KG1 (cell line): ENCODE measurements at places on chromosomes 1 and 21.

GRCh38 chr1:24085546-24085945 lies 26.4 kb downstream of the MYOM3 start:
- no peak for DNase-seq

GRCh38 chr1:182634306-182635072 lies 30.3 kb upstream of the RGS16 start:
- no peak for DNase-seq

DNA sequence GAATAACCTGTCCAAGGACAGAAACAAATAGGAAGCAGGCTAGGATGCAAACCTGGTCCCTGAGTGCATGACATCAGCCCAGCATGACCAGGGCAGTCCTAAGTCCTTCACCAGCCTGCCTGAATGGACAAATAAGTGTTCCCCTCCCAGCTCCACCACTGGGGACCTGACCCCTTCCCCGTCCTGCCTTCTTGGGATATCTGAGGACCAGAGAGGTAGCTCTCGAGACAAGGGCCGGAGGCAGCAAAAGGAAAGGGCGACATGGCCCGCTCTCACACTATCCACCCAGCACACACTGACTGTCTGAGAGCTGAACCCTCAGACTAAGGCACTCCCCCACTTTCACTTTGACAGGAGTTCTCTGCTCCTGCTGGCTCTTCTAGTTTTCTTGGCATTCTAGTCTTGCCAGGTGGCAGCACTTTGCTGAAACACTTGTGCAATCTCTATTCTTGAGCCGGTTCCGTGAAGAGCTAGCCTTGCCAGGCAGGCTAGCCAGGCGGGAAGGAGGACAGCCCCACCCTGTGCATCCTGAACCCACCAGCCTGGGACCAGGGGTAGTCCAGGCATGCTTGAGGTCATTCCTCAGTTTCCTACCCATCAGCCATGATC lies 251.1 kb upstream of the RAB4A start:
- no peak for DNase-seq

- DNase-seq = no peak
Observed at GRCh38 chr1:160975026-160975425, 20.4 kb upstream of the ITLN2 start.

- no peak for DNase-seq
Observed at GRCh38 chr1:9589719-9590157, 1.0 kb downstream of the TMEM201 start.

DNA sequence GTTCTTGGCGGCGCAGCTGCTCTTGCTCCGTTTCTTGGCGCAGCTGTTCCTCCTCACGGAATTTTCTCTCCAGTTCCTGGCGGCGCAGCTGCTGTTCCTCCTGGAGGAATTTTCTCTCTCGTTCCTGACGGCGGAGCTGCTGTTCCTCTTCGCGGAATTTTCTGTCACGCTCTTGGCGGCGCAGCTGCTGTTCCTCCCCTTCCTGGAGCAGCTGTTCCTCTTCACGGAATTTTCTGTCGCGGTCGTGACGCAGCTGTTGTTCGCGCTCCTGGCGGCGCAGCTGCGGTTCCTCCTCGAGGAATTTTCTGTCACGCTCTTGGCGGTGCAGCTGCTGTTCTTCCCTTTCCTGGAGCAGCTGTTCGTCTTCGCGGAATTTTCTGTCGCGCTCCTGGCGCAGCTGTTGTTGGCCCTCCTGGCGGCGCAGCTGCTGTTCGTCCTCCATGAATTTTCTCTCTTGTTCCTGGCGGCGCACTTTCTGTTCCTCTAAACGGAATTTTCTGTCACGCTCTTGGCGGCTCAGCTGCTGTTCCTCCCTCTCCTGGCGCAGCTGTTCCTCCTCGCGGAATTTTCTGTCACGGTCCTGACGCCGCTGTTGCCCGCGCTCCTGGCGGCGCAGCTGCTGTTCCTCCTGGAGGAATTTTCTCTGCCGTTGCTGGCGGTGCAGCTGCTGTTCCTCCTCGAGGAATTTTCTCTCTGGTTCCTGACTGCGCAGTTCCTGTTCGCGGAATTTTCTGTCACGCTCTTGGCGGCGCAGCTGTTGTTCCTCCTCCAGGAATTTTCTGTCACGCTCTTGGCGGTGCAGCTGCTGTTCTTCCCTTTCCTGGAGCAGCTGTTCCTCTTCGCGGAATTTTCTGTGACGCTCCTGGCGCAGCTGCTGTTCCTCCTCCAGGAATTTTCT lies 7.0 kb downstream of the TCHH start:
- DNase-seq = no peak

- DNase-seq = no peak
Observed at GRCh38 chr1:204621396-204621795, 64.1 kb downstream of the LRRN2 start.

DNA sequence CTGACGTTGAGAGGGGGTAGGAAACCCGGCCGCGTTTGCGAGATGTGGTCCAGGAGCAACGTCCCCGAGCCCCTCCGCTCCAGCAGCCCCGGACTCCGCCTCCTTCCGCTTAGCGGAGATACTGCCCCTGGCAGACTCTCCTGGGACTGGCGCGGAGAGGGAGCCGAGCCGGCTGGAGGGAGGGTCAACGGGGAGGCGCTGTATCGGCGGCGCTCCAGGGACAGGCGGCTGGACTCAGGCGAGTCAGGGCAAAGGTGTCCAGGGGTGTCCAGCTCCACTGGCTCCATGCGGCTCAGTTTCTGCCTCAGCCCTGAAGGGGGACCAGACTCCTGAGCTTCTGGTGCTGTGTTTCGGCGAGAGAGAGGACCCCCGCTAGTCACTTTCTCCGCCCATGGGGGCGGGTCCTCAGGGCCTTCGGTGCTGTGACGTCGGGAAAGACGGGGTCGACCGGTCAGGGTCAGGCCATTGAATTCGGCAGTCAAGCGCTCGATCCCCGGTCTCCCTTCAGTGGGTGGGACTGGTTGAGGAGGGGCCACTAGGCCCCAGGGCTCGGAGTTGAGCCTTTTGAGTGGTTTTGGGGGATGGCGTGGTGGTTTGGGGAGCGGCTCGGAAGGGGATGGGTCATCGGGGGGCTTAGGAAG lies 2.8 kb upstream of the LIX1L start:
- DNase-seq = no peak

DNA sequence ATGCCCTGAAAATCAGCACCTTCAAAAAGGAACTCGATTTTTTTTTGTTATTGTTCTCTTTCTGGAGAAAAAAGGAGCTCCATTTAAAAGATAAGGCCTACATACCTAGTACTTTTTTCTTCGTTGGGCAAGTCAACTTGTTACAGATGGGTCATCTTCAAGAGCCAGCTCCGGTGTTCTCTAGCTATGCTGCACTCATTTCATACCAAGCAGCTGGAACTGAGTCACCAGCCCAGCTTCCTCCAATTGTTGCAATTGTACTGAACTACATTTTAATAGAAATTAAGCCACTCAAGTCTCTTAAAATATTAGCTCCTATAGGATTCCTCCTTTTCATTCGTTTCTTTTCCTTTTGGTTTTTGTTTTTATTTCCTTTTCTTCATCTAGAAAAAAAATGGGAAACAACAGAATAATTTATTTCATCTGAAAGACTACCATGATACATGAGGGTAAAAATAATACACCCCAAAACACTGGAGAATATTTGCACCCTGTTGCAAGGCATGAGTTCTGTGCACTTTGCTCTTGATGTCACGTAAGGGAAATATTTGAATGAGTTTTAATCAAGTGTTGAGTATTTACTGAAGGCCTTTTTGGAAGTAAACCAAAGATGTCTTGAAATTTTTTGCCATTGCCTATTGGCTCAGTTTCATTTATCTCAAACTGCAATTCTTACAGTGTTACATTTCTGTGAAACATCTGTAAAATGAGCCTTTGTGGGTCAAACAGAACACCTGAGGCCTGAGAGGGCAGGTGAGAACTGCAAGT lies 60.5 kb downstream of the CLIC4 start:
- no peak for DNase-seq

DNA sequence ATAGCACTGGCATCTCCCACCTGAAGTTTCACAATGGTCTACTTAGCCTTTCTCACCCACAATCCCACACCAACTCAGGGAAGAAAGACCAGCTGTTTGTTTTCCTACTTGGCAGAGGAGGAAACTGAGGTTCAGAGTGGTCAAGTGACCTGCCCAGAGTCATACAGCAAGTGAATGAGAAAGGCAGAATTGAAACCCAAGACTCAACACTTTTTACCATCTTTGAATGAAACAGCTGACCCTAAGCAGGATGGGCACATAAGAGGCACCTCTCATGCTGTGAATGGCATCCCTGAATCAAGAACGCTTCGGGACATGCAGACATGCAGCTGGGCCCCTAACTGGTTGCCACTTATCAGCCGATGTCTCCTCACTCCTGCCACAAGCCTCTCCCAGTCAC lies 193.8 kb downstream of the HIVEP3 start:
- DNase-seq = no peak

DNA sequence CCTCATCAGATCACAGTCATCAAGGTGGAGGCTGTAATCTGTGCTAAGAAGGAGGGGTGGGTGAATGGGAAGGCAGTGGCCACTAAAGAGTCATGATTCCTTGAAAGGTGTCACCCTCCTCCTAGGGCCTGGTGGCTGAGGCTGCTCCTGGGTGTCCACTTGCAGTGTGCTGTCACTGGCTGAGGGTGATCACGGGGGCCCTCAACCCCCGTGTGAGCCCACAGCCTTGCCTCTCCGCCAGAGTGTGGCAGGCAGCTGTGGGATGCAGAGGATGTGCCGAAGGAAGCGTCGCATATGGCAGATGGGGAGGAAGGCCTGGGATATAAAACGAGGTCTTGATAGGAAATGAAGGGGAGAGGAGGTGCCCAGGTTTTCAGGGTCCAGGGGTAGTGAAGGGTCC lies 476.5 kb downstream of the PTPRU start:
- no peak for DNase-seq

DNA sequence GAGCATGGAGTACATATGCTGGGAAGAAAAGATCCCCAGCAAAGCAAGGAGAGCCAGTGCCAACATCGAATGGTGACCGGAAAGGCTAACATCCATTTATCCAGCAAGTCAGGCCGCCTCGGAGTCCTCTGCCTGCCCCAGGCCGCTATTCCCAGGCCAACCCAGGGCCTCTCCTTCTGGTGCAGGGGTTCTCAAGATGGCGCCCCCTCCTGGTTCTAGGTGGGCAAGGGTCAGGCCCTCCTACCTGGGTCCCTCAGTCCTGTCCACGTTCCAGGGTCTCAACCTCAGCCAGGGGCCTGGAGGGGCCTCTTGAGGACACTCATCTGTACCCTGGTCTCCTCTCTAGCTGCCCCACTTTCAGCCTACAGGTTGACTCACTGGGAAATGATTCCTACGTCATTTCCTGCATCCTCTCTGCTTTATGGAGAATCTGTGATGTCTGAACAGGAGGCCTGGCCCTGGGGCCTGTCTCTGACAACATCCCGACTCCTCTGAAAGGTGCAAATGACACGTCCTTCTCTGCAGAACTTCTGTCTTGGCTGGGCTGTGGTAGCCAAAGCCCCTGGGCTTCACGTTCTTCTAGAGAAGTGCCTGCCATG lies 145.3 kb downstream of the PSMG1 start:
- no peak for DNase-seq

DNA sequence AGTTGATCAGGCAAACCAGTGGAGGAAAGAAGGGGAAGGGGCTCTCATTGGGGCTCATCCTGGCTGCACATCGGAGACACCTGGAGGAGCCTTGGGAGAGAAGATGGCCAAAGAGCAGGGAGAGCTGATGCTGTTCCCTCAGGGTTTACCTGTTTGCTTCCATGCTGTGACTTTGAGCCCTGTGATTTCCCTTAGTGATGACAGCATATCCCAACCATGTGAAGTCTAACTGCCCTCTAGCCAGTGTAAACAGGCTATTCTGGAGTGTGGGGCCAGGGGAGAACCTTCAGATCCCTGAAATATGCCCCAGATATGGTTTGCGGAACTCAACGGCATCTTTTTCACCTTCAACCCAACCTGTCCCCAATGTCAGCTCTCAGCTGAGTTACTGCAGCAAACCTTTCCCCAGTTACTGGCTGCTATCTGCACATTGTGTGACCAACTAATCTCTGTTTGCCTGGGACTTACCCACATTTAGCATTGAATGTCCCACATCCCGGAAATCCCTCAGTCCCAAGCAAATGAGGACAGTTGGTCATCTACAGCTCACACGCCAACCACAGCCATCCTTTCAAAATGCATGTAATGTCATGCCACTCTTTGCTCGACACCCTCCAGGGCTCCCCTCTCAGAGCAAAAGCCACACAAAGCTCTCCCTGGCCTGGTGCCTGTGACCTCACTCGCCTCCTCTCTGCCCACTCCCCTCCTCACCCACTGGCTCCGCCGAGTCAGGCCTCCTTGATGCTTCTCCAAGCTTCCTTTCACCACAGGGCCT lies 242.3 kb downstream of the KCNJ6 start:
- no peak for DNase-seq

DNA sequence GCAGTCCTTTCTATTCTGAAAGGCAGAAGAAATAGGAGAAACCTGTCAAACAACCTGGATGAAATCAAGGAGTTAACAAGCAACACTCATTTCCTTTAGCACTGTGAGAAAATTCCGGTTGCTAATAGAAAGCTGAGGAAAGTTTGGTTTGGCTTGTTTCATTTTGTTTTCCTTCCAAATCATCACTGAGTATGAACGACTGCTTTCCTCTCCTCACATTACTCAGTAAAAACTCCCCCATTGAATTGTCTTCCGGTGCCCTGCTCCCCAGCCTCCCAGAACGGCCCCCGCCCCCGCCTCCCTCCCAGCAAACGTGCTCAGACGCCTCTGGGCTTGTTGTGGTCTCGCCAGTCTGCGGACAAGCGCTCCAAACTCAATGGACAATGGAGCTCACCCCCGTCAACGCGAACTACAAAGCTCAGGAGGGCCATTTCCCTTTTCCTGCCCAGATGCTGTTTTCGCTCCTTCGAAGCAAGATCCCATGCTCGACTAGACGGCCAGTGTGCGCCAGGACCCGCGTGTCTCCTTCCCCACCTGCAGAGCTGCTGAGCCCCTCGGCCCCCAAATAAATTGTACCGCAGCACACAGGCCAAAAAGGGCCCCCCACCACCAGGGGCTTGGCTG lies 747 bp downstream of the STX6 start:
- no peak for DNase-seq

GRCh38 chr1:33142483-33143064 lies 39.3 kb downstream of the TRIM62 start:
- DNase-seq = no peak

DNA sequence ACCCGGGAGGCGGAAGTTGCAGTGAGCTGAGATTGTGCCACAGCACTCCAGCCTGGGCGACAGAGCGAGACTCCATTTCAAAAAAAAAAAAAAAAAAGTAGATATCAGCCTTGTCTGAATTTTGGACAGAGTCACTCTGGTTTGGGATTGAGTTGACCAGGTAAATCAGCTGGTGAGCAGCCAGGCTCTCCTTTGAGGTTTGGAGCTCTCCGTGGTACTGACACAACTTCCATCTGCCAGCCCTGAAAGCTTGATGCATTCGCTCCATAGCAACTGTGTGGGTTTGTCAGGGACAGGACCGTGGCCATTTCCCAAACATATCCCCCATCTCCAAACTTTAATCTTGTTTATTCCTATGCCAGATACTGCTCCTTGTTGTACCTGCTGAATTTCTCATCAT lies 155.2 kb downstream of the DMRTA2 start:
- DNase-seq = no peak

- no peak for DNase-seq
Observed at GRCh38 chr21:36223451-36223850, 66.8 kb downstream of the DOP1B start.

GRCh38 chr1:45854724-45855123 lies 51.3 kb downstream of the MAST2 start:
- DNase-seq = no peak

- DNase-seq = no peak
Observed at GRCh38 chr1:3841491-3841890, 15.5 kb downstream of the CEP104 start.
